ENCODE measurements at places on chromosomes 1 and 21.

- H3K4me1 ChIP-seq = peaks cover 20% of the 10 kb centered on the region
- no peaks in the 10 kb centered on the region for H3K36me3 ChIP-seq
- H3K27me3 ChIP-seq = no peaks in the 10 kb centered on the region
- DNase-seq = no peak
- H3K27ac ChIP-seq = peak overlapping the region; percentile 35
These were observed 3.1 kb downstream of the BNIPL start for GRCh38 chr1:151039521-151039920.

DNA sequence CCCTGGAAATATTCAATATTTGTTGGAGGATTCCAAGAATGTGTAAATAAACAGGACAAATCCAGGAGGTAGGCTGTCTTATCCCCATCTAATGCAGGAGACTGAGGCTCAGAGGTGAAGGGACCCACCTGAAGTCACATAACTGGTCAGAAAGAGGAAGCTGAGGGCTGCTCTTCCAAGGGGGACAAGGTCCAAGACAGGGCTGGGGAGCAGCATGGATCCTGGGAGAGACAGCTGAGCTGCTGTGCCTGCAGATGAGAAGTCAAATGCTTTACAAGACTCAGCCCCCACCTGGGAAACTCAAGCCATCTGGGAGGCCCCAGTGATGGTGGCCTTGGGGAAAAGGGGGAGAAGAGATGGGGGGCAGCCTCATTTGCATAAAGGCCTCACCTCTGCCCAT lies 224.4 kb downstream of the PTPRU start:
- no peak overlapping the region for H3K4me3 ChIP-seq
- H3K4me1 ChIP-seq = no peaks in the 10 kb centered on the region
- no peak overlapping the region for H3K27ac ChIP-seq
- peaks cover 4% of the 10 kb centered on the region for H3K36me3 ChIP-seq
- H3K27me3 ChIP-seq = peaks cover 3% of the 10 kb centered on the region

- DNase-seq = no peak
- H3K27ac ChIP-seq = no peak overlapping the region
- no peaks in the 10 kb centered on the region for H3K36me3 ChIP-seq
- peaks cover 9% of the 10 kb centered on the region for H3K4me1 ChIP-seq
These were observed 40.6 kb upstream of the SOD1 start for GRCh38 chr21:31618696-31619430.

- H3K27ac ChIP-seq = no peak overlapping the region
- no peaks in the 10 kb centered on the region for H3K36me3 ChIP-seq
- DNase-seq = no peak
- H3K27me3 ChIP-seq = peaks cover 13% of the 10 kb centered on the region
- H3K4me1 ChIP-seq = no peaks in the 10 kb centered on the region
- no peak overlapping the region for H3K4me3 ChIP-seq
These were observed 65.4 kb upstream of the IFFO2 start for GRCh38 chr1:19021845-19022244.

- H3K4me1 ChIP-seq = peaks cover 19% of the 10 kb centered on the region
- H3K4me3 ChIP-seq = no peak overlapping the region
- H3K36me3 ChIP-seq = no peaks in the 10 kb centered on the region
- no peak for DNase-seq
- no peaks in the 10 kb centered on the region for H3K27me3 ChIP-seq
These were observed 6.9 kb upstream of the GALE start for GRCh38 chr1:23807453-23807852.

- no peak overlapping the region for H3K27ac ChIP-seq
- DNase-seq = no peak
- peaks cover 4% of the 10 kb centered on the region for H3K36me3 ChIP-seq
- no peaks in the 10 kb centered on the region for H3K27me3 ChIP-seq
- peak overlapping the region; percentile 71 for H3K4me3 ChIP-seq
These were observed 243 bp downstream of the ADAM15 start for GRCh38 chr1:155051342-155051776.

- H3K36me3 ChIP-seq = no peaks in the 10 kb centered on the region
- DNase-seq = no peak
- peaks cover 75% of the 10 kb centered on the region for H3K27me3 ChIP-seq
- no peak overlapping the region for H3K27ac ChIP-seq
These were observed 9.8 kb downstream of the BARHL2 start for GRCh38 chr1:90707363-90707710.

DNA sequence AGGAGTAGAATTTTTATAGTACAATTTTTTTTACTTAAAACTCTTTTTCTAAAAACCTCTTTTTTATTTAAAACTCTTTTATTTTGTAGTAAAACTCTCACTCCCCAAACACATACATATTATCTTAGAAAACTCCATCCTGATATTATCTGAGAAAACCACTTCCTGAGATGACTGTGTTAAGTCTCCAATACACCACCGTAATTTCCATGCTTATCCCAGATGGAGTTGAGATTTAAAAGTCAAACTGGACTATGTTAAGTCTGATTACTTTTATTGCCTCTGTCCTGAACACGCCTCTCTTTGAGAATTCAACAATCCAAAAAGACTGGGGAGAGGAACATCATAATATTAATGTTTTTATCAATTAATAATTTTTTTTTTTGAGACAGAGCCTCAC lies 3.7 kb downstream of the SEC16B start:
- H3K4me3 ChIP-seq = no peak overlapping the region
- no peak overlapping the region for H3K27ac ChIP-seq
- DNase-seq = no peak
- H3K27me3 ChIP-seq = no peaks in the 10 kb centered on the region
- no peaks in the 10 kb centered on the region for H3K36me3 ChIP-seq
- no peaks in the 10 kb centered on the region for H3K4me1 ChIP-seq

GRCh38 chr1:34156739-34157138 lies 8.3 kb downstream of the CSMD2 start:
- H3K4me3 ChIP-seq = no peak overlapping the region
- no peaks in the 10 kb centered on the region for H3K36me3 ChIP-seq
- peaks cover 56% of the 10 kb centered on the region for H3K27me3 ChIP-seq
- H3K27ac ChIP-seq = no peak overlapping the region
- DNase-seq = no peak
- H3K4me1 ChIP-seq = no peaks in the 10 kb centered on the region

DNA sequence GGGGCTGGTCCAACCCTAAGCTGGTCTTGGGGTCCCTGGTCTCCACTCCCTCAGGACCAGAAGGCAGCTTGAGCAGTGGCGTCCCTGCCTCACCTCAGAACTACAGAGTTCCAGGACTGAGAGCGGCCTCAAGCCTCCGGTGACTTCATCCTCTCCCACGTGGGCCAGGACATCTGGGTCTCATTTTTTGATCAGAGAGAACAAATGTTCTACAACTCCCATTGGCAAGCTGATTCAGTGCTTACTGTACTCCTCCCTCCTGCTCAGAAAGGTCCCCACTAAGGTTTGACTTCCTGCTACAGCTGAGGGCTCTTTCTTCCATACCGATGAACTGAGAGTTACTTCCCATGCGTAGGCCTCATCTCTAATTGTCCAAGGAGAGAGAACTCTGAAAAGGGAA lies 78.5 kb downstream of the PLXNA2 start:
- no peak overlapping the region for H3K27ac ChIP-seq
- peaks cover 1% of the 10 kb centered on the region for H3K4me1 ChIP-seq
- DNase-seq = no peak
- H3K4me3 ChIP-seq = no peak overlapping the region

GRCh38 chr1:170675865-170676264 lies 11.9 kb downstream of the PRRX1 start:
- H3K27ac ChIP-seq = no peak overlapping the region
- DNase-seq = no peak
- peaks cover 51% of the 10 kb centered on the region for H3K27me3 ChIP-seq
- H3K4me3 ChIP-seq = no peak overlapping the region
- no peaks in the 10 kb centered on the region for H3K4me1 ChIP-seq

- H3K27ac ChIP-seq = no peak overlapping the region
- peaks cover 7% of the 10 kb centered on the region for H3K4me1 ChIP-seq
- peaks cover 2% of the 10 kb centered on the region for H3K36me3 ChIP-seq
- no peak for DNase-seq
These were observed 7.9 kb downstream of the TAL1 start for GRCh38 chr1:47223921-47224675.

DNA sequence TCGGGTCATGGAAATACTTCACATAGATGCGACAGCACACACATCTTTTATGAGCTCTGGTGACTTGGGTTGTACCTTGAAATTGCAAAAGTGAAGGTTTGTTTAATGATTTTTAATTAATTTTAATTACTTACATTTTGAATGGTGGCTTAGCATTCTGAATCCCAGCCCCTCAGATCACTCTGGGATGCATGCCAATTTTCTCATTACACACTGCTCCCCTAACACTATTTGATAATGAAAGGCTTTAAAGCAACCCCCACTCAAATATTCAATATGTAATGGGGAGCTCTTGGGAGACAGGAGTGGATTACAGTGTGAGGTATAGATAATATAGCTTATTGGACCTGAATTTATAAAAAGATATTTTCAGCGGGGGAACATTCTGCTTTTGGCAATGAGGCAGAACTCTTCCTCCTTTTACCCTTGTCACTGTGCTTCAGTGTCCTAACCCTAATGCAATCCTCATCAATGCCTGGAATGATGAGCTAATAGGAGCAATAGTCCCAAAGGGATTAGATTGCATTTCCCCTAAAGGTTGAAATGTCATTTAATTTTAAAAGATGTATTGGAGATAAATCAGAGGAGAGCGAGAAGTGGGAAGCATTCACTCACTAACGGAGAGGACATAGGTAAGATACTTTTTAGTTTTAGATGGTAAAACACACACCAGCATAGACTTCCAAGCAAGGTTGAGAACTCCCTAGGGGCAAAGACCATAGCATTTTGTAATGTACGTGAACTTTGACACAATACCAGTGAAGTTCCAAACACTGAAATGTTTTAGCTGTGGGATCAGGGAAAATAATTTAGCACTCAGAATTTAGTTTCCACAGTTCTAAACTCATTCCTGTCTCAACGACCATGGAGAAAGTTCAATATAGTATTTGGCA lies 384.1 kb upstream of the PLXNA2 start:
- H3K36me3 ChIP-seq = no peaks in the 10 kb centered on the region
- no peaks in the 10 kb centered on the region for H3K4me1 ChIP-seq
- H3K27ac ChIP-seq = no peak overlapping the region
- H3K4me3 ChIP-seq = no peak overlapping the region
- DNase-seq = no peak
- peaks cover 1% of the 10 kb centered on the region for H3K27me3 ChIP-seq

DNA sequence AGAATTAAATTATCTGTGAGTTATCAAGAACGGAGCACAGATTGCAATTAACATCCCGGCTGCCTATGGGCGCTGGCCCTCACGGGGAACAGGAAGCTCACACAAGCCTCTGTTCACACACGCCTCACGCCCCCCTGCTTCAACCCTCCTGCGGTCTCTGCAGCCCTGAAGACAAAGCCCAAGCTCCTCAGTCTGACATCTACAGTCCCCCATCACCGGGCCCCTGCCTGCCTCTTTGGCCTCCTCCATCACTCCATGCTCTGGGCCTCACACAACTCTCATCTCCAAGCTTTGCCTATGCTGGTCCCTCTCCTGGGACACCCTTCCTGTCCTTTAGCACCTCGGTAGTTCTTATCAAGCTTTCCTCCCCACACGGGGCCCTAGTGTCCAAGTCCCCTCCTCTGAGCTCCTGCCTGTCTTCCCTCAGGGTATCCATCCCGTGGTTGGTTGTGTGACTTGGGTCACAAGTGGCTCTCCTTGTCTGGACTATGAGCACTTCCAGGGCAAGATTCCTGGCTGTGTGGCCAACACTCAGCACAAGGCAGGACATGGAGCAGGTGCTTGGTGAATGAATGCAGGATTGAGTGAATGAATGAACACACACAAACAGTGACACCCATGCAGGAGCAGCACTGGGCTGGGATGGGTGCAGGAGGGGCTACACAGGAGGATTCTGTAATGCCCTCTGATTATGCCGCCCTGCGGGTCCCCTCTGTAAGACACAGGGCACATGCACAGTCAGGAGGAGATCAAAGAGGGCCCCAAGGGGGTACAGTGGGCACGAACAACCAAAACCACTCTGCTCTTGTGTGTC lies 116.1 kb downstream of the DMRTB1 start:
- H3K27ac ChIP-seq = peak overlapping the region; percentile 25
- peak; percentile 50 for DNase-seq
- peaks cover 1% of the 10 kb centered on the region for H3K27me3 ChIP-seq
- H3K4me3 ChIP-seq = no peak overlapping the region
- no peaks in the 10 kb centered on the region for H3K36me3 ChIP-seq
- peaks cover 8% of the 10 kb centered on the region for H3K4me1 ChIP-seq

DNA sequence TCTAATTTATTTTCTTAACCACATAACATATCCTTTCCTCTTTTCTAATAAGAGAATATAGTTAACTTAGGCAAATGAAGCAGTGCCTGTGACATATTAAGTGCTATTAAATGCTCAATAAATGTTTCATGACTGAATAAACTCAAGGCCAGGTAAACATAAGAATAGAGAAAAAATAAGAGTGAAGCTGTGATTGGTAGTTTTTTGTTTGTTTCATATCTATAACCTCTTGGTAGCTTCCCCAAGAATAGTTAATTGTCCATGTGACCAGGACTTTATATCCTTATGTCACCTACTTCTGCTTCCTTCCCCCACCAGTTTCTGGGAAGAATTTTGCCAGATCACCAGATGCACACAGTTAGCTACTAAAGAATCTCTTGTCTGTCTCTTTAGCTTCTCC lies 295.1 kb upstream of the ST6GALNAC5 start:
- H3K36me3 ChIP-seq = no peaks in the 10 kb centered on the region
- no peak overlapping the region for H3K4me3 ChIP-seq
